ENCODE measurements at places on chromosomes 5 and 9.

DNA sequence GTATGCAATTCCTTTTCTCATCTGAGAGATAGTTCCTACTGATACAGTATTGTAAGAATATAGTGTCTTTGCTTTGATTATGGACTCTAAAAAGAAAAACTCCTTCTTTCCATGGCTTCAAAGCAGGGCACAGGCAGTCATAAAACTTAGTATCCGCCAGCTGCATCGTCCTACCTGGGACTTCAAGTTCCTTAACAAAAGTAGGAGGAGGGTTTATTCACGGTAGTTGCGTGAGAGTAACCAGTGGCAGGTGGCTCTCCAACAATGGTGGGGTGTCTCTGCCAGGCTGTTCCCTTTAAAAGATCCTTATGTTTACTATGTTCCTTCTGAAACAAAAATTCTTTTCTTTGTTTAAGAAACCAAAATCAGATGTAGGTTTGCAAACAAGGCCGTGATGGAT, 173.5 kb upstream of the DMAC1 start:
- DNase-seq, result no peak

- no peak for DNase-seq
Measured at GRCh38 chr5:18798058-18798457, 1163.8 kb downstream of the TAF11L14 start.

- DNase-seq, result no peak
Measured at GRCh38 chr9:37390759-37391158, 31.7 kb upstream of the GRHPR start.

DNA sequence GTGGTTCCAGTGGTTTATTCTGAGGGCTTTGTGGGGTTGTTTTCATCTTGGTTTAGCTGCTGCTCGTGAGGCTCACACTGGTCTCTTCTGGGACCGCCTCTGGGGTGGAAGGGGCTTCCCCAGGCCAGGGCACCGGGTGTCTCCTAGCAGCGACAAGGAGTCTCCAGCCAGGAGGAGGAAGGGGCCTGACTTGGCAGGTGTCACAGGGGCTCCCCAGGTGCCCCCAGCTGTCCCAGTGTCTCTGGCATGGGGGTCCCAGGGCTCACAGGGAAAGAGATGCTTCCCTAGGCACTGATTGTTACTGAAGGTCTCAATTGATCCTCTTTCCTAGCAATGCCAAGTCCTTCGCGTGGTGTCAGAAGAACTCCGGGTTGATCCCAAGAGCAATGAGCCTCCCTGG, 241.1 kb upstream of the IRX4 start:
- DNase-seq, result no peak

GRCh38 chr9:7976856-7977255, 177.3 kb upstream of the DMAC1 start:
- DNase-seq, result no peak
